Urinary bladder (tissue), 4 donors: ENCODE measurements at places on chromosomes 3 and 15. TPM values are rescaled to one million over a fixed set of nuclear protein-coding genes. Genes with fewer than 3 reads are reported as not detected.

GRCh38 chr3:124748560-124749198, 18.4 kb downstream of the UMPS start:
- DNase-seq = no peak

- DNase-seq = no peak
Measured at GRCh38 chr15:34729886-34730285, 24.9 kb downstream of the GJD2 start.

DNA sequence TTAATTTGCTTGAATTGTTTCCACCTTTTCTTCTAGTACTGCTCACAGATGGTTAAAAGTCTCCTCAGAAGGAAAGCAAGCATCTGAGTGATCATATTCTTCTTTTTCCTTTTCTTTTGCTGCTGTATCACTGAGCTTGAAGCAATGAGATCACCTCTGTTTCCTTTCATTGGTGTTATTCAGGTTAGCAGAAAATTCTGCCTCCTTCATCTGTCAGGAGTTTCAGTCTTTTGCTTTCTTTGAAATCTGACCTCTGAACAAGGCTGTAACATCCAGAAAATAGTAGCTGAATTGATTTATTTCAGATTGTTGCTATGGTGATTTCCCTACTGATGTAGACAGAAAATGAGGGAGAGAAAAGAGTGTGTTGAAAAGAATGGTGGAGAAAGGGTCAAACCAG, 343.0 kb downstream of the MFSD1 start:
- DNase-seq = no peak

The LRRC15 gene
- 0.11 TPM for total RNA-seq
